ENCODE measurements at places on chromosomes 11 and 22. TPM values are rescaled to one million over a fixed set of nuclear protein-coding genes. Genes with fewer than 3 reads are reported as not detected.

ANKRD42 gene
- 1.6 TPM for polyA plus RNA-seq

PLAAT5 gene
- polyA plus RNA-seq = 0.14 TPM

UPB1 gene
- polyA plus RNA-seq = 0.21 TPM

DDTL gene
- polyA plus RNA-seq = 6.6 TPM

MS4A10 gene
- not detected for polyA plus RNA-seq

- no peak overlapping the region for H3K4me3 ChIP-seq
- H3K36me3 ChIP-seq = no peaks in the 10 kb centered on the region
- peaks cover 14% of the 10 kb centered on the region for H3K4me1 ChIP-seq
- DNase-seq = no peak
- no peaks in the 10 kb centered on the region for H3K27me3 ChIP-seq
These were observed 66.7 kb upstream of the CSNK2A3 start for GRCh38 chr11:11419747-11420146.

DNA sequence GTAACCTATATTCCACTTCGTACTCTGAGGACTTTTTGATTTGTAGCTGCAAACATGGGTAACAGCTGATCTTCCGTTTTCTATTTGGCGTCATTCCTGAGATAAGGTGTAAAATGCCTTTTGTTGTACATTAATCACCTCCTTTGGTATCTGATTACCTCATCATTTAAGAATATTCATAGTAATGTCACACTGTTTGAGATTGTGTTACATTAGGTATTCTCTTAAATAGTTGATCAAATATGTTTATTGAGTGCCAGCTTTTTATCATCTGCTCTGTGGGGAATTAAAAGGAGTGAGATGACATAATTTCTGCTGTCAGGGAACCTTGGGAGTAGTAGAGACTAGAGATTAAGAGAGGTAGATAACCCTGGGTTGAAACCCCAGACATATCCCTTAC, 5.9 kb downstream of the NCAM1 start:
- no peaks in the 10 kb centered on the region for H3K27me3 ChIP-seq
- H3K36me3 ChIP-seq = no peaks in the 10 kb centered on the region
- no peaks in the 10 kb centered on the region for H3K4me1 ChIP-seq
- no peak for DNase-seq
- no peak overlapping the region for H3K4me3 ChIP-seq
- no peak overlapping the region for H3K27ac ChIP-seq

GRCh38 chr11:13391217-13391616, 71.8 kb downstream of the BTBD10 start:
- H3K27me3 ChIP-seq = no peaks in the 10 kb centered on the region
- DNase-seq = no peak
- no peaks in the 10 kb centered on the region for H3K4me1 ChIP-seq
- H3K36me3 ChIP-seq = no peaks in the 10 kb centered on the region
- H3K4me3 ChIP-seq = no peak overlapping the region

DNA sequence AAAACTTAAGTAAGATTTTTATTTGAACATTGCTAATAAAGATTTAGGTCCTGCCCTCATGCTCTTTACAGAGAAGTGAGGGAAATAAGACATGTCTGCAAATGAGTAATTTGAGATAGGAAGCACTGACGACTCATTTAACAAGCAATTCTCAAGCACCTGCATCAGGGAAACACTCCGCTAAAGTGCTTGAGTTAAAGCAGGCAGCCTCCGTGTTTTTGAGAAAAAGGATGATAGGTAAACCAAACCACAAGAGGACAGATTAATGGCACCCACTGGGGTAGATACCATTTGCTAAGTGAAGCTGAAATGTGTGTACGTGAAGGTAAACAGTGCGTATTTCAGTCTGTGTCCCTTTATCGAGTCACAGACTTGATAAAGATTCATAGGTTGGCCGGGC, 184.6 kb upstream of the CARD18 start:
- no peaks in the 10 kb centered on the region for H3K36me3 ChIP-seq
- H3K4me1 ChIP-seq = no peaks in the 10 kb centered on the region
- no peak overlapping the region for H3K4me3 ChIP-seq
- no peak overlapping the region for H3K27ac ChIP-seq
- no peak for DNase-seq

DNA sequence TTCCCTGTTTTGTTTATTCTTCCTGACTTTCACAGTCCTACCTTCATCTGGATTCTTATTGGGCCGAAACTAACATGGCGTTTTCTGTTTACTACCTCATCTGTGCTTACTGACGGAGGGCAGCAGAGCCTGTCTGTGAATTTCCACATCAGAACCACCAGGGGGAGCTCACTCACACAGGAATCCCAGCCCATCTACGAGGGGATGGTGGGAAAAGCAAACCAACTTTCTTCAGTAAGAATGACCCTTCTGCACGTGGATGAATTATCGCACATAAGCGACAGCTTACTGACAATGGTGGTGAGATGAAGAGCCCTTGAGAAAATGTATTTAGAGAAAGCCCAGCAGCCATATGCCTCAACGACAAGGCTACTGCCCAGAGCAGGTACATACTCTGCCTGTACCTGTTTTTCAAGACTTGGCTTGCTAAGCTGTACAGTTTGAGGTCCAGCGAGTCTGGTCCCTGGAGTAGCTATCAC, 42.5 kb downstream of the LARGE2 start:
- no peaks in the 10 kb centered on the region for H3K4me1 ChIP-seq
- no peak overlapping the region for H3K27ac ChIP-seq
- peaks cover 63% of the 10 kb centered on the region for H3K36me3 ChIP-seq
- DNase-seq = peak; percentile 31

- DNase-seq = no peak
- H3K27ac ChIP-seq = no peak overlapping the region
- no peaks in the 10 kb centered on the region for H3K4me1 ChIP-seq
- H3K36me3 ChIP-seq = no peaks in the 10 kb centered on the region
These were observed 1110.5 kb downstream of the TBC1D22A start for GRCh38 chr22:47872761-47873535.

DNA sequence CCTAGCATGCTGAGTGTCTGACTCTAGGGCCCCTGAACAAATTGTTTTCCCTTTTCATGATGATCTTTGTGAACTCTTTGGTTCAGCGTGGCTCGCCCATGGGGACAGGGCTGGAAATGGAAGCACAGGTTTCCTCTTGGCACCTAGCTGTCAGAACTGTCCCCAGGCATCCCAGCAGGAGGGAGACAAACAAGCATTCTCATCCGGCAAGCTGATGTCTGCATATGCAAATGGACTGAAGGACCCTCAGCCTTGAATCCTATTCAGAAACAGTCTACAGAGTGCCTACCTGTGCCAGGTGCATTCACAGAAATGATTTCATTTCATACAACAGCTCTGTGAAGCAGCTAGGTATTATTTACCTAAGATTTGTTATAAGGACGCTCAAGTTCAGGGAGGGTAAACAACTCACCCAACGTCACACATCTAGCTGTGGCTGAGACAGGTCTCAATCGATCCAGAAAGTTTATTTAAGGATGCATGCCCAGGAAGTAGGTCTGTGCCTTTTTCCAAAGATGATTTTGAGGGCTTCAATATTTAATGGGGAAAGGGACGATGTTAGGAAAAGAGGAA, 176.4 kb downstream of the KIRREL3 start:
- H3K4me1 ChIP-seq = no peaks in the 10 kb centered on the region
- H3K36me3 ChIP-seq = no peaks in the 10 kb centered on the region
- H3K27me3 ChIP-seq = no peaks in the 10 kb centered on the region
- H3K27ac ChIP-seq = no peak overlapping the region
- no peak overlapping the region for H3K4me3 ChIP-seq
- DNase-seq = no peak

GRCh38 chr22:37043209-37043827, 8.2 kb upstream of the KCTD17 start:
- DNase-seq = no peak
- H3K27ac ChIP-seq = no peak overlapping the region
- H3K36me3 ChIP-seq = no peaks in the 10 kb centered on the region
- no peaks in the 10 kb centered on the region for H3K27me3 ChIP-seq
- no peak overlapping the region for H3K4me3 ChIP-seq
- no peaks in the 10 kb centered on the region for H3K4me1 ChIP-seq

GRCh38 chr11:78379039-78379670, 38.5 kb downstream of the GAB2 start:
- H3K27me3 ChIP-seq = no peaks in the 10 kb centered on the region
- no peak overlapping the region for H3K27ac ChIP-seq
- no peak overlapping the region for H3K4me3 ChIP-seq
- DNase-seq = no peak

DNA sequence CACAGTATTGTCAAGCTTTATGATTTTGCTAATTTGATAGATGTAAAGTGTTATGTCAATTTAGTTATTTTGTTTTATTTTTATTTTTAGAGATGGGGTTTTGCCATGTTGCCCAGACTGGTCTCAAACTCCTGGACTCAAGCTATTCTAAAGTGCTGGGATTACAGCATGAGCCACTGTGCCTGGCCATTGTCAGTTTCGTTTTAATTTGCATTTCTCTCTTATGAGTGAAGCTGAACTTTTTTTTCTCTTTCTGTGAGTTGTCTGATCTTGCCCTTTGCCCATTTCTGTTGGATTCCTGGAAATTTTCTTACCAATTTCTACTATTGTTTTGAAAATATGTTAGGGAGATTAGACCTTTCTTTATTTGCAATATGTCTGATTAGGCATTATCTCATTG, 15.5 kb downstream of the NEU3 start:
- no peak overlapping the region for H3K27ac ChIP-seq
- H3K4me1 ChIP-seq = peaks cover 4% of the 10 kb centered on the region
- no peaks in the 10 kb centered on the region for H3K27me3 ChIP-seq
- DNase-seq = no peak
- no peaks in the 10 kb centered on the region for H3K36me3 ChIP-seq

- no peaks in the 10 kb centered on the region for H3K27me3 ChIP-seq
- DNase-seq = no peak
- H3K27ac ChIP-seq = no peak overlapping the region
- no peaks in the 10 kb centered on the region for H3K36me3 ChIP-seq
These were observed 46.8 kb downstream of the ARHGAP32 start for GRCh38 chr11:129145276-129145675.

DNA sequence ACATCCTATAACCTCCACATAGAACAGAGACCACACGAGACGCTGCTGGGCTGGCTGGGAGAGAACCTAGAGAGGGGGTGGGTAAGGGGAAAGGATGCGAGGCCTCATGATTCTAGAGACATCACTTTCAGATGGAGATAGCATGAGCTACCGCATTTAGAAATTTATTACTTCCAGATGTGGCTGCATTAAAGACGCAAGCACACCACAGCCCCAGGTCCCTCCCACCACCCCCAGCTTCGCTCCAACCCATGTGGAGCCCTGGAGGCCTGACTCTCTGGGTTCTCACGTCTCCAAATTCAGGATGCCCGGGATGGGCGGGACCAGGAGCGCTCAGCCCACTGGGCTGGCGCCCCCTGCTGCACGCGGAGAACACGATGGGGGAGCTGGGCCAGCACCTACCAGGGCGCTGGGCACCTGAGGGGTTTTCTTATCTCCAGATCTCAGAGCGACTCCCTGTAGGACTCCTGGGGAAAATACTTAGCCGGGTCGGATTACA, 13.6 kb downstream of the MRPL21 start:
- peak overlapping the region; percentile 73 for H3K27ac ChIP-seq
- H3K36me3 ChIP-seq = peaks cover 2% of the 10 kb centered on the region
- no peak overlapping the region for H3K4me3 ChIP-seq
- H3K27me3 ChIP-seq = no peaks in the 10 kb centered on the region
- DNase-seq = peak; percentile 73

GRCh38 chr22:24466716-24467328, 28.3 kb upstream of the UPB1 start:
- peak overlapping the region; percentile 17 for H3K27ac ChIP-seq
- H3K36me3 ChIP-seq = no peaks in the 10 kb centered on the region
- H3K27me3 ChIP-seq = no peaks in the 10 kb centered on the region
- DNase-seq = no peak

DNA sequence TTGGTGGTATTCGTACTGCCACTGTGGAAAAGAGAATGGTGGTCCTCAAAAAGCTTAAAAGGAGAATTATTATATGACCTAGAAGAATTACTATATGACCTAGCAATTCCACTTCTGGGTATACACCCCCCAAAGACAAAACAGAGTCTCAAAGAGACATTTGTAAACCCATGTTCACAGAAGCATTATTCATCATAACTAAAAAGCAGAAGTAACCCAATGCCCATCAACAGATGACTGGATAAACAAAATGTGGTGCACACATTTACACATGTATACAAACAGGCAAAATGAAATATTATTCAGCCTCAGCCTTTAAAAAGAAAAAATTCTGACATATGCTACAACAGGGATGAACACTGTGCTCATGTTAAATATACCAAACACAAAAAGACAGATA, 89.4 kb downstream of the ARHGAP32 start:
- H3K4me1 ChIP-seq = no peaks in the 10 kb centered on the region
- no peak for DNase-seq
- no peak overlapping the region for H3K27ac ChIP-seq
- H3K36me3 ChIP-seq = no peaks in the 10 kb centered on the region
- no peaks in the 10 kb centered on the region for H3K27me3 ChIP-seq

DNA sequence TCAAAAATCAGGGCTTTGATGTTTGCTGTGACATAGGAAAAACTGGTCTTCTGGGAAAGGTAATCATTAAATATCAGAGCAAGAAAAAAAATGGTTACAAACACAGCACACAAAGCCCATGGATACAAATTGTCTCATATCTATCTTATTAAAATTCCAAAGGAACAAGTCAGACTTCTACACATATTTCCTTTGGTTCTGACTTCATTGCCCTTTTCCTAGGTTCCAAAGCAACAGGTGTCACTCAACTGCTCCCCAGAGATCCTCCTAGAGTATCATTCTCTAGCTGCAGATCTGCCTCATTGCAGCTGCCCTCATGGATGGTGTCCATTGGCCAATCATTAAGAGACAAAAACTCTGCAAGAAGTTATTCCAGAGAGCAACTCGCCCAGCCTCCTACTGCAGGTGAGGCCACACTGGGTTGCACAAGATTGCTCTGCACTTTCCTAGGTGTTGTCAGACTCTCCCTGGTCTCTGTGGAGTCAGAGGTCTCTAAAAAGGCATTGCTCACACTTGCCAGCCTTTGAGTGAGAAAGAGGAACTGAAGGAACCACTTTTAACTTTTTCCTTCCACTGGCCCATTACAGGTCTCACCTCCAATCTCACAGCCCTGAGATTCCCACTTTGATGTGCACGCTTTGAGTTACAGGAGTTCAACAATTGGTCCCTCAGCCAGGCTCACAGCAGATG, 5.7 kb downstream of the DRICH1 start:
- no peaks in the 10 kb centered on the region for H3K36me3 ChIP-seq
- H3K4me3 ChIP-seq = no peak overlapping the region
- no peaks in the 10 kb centered on the region for H3K4me1 ChIP-seq

- peak overlapping the region; percentile 100 for H3K27ac ChIP-seq
- DNase-seq = peak; percentile 97
- peaks cover 49% of the 10 kb centered on the region for H3K36me3 ChIP-seq
- peaks cover 41% of the 10 kb centered on the region for H3K4me1 ChIP-seq
- H3K4me3 ChIP-seq = peak overlapping the region; percentile 99
These were observed 1.1 kb downstream of the SLC3A2 start for GRCh38 chr11:62881579-62882430.
